ENCODE measurements at places on chromosomes 6 and 20. TPM values are rescaled to one million over a fixed set of nuclear protein-coding genes. Genes with fewer than 3 reads are reported as not detected.
A peak's percentile ranks its signal among the peaks of the same experiment; 100 is the strongest.

SNAP91 gene
- total RNA-seq: 0.40 TPM

HCRTR2 gene
- total RNA-seq: 0.18 TPM

TOX2 gene
- 0.94 TPM for total RNA-seq

DNA sequence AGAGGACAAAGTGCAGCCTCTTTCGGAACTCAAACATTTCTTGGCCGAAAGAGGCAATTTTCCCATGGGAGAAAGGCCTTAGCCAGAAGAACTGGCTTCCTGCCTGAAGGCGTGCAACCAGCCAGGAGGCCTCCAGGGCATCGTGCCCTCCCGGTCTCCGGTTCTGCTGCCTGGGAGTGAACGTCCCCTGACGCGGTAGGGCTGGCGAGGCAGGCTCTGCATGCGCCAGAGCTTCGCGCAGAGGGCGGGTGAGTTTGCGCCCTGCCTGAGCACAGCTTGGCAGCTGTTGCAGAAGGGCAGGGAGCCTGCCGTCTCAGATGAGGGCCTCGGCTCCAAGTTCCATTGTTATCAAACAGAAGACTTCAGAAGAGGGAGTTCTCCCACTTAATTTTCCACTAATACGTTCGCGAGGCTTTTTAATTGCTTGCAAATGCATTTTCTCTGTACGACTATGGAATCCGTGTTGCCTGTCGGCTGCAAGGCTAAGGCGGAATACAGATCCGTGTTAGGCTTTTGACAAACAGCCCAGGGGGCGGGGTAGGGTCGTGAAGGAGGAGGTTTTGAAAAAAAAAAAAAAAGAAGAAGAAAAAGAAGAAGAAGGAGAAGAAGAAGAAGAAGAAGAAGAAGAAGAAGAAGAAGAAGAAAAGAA lies 5.5 kb upstream of the TFAP2D start:
- no peak overlapping the region for H3K27ac ChIP-seq
- no peaks in the 10 kb centered on the region for H3K36me3 ChIP-seq
- H3K4me1 ChIP-seq: no peaks in the 10 kb centered on the region
- peaks cover 100% of the 10 kb centered on the region for H3K27me3 ChIP-seq
- no peak for DNase-seq
- H3K4me3 ChIP-seq: no peak overlapping the region

DNA sequence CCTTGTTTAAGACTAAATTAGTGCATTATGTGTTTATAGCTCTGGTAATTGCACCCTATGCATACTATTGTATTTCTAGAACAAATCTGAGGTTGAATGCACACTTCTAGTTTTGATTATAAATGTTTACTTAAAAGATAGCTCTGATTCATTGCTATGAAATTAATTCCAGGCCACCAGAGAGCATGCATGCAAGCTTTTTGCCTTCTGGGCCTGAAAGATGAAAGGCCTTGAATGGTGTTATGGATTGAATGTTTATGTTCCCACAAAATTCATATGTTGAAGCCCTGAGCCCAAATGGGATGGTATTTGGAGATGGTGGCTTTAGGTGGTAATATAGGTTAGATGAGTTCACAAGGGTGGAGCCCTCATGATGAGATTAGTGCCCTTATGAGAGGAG lies 695.0 kb upstream of the MAP3K7 start:
- H3K4me1 ChIP-seq: peaks cover 22% of the 10 kb centered on the region
- H3K4me3 ChIP-seq: no peak overlapping the region
- no peak for DNase-seq
- H3K36me3 ChIP-seq: peaks cover 4% of the 10 kb centered on the region

DNA sequence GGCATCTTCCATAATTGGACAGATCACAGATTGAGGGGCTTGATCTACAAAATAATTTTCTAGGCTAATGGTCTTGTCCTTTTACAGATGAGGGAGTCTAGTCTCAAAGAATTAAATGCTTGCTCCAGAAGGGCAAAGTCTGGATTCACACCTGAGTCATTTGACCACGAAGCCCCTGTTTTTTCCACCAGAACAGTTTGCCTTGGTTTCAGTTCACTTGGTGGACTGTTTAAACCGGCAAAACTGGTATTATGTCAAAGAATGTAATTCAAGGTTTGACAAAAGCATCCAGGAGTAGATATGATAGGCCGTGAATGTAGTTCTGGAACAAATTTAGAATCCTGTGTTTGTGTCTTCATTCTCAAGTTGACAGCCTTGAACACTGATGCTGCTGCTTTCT lies 3.3 kb downstream of the MYO6 start:
- no peak for DNase-seq
- H3K27me3 ChIP-seq: no peaks in the 10 kb centered on the region
- peak overlapping the region; percentile 32 for H3K4me3 ChIP-seq
- peak overlapping the region; percentile 91 for H3K27ac ChIP-seq
- peaks cover 2% of the 10 kb centered on the region for H3K36me3 ChIP-seq

DNA sequence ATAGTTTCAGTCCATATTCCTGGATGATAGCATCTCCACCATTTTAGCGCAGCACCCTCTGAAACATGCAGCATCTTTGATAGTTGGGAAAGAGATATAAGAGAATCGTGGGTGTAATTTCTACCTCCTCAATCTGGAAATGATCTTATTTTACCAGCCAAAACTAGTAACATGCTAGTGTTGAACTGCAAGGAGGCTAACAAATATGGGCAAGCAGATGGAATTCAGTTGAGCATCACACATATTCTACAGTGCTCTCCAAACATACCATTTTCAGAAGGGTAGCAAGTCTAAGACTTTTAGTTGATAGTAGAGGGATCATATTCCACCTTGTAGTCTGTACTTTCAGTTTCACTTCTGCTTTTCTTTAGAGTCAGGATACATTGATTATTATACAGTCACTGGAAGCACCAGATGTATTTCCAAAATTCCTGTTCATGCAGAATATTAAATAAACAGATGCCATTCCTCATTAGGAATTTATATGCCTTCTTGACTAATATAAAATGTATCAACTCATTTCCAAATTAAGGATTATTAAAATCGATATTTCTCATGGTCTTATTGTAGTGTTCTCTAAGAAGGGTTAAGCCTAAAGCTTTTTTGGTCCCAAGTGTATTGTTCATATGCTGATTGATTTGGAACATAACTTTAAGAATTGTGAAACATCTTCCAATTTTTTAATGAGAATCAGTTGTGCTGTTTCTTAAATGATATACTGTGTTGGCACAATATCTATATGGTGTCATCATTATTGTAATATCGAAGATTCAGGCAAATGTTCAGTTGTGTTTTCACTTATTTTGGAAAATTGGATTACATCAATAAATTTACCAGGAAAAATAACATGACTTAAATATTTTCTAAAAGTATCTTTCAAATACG lies 362.0 kb downstream of the CENPW start:
- H3K36me3 ChIP-seq: no peaks in the 10 kb centered on the region
- H3K4me3 ChIP-seq: no peak overlapping the region
- no peak overlapping the region for H3K27ac ChIP-seq
- peaks cover 4% of the 10 kb centered on the region for H3K4me1 ChIP-seq
- DNase-seq: no peak
- no peaks in the 10 kb centered on the region for H3K27me3 ChIP-seq

DNA sequence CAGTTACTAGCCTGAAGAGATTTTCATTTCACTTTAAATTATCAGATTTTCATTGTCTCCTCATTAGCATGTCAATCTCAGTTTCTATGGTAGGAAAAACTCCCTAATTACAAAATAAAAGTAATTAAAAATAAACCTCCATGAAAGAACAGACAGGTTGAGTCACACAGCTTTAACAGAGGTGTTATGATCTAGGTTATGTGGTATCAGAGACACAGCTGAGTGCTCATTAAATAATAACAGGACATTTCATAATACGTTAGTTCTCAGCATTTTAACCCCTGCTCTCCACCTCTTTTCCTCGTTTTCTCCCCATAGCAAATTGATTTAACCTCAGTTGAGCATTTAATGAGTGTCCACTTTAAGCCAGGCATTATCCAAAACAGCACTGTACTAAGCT lies 21.9 kb downstream of the TPBG start:
- H3K4me3 ChIP-seq: no peak overlapping the region
- no peaks in the 10 kb centered on the region for H3K36me3 ChIP-seq
- H3K4me1 ChIP-seq: peaks cover 7% of the 10 kb centered on the region
- H3K27me3 ChIP-seq: no peaks in the 10 kb centered on the region

HECA gene
- total RNA-seq: 27.5 TPM

GRCh38 chr6:111410371-111410770 lies 72.6 kb downstream of the REV3L start:
- H3K27me3 ChIP-seq: no peaks in the 10 kb centered on the region
- H3K4me3 ChIP-seq: no peak overlapping the region
- H3K27ac ChIP-seq: no peak overlapping the region
- no peaks in the 10 kb centered on the region for H3K4me1 ChIP-seq

HSPA1B gene
- total RNA-seq: 109 TPM

PEDS1 gene
- 32.3 TPM for total RNA-seq

DNA sequence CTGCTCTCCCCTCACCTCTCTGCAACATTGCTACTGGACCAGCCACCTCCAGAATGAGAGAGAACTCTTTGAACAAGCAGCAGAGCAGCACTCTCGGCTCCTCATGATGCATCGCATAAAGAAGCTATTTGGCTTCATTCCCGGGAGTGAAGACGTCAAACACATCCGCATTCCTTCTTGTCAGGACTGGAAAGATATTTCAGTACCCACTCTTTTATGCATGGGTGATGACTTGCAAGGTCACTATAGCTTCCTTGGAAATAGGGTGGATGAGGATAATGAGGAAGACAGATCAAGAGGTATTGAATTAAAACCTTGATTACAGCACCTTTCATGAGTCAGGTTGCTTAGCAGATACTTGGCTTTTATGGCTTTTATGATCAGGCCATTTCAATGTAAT lies 4.3 kb downstream of the CALHM4 start:
- H3K27ac ChIP-seq: peak overlapping the region; percentile 84
- no peaks in the 10 kb centered on the region for H3K36me3 ChIP-seq
- DNase-seq: peak; percentile 60
- H3K27me3 ChIP-seq: no peaks in the 10 kb centered on the region
- H3K4me1 ChIP-seq: peaks cover 46% of the 10 kb centered on the region
- H3K4me3 ChIP-seq: no peak overlapping the region

PHACTR3 gene
- 0.16 TPM for total RNA-seq

DNA sequence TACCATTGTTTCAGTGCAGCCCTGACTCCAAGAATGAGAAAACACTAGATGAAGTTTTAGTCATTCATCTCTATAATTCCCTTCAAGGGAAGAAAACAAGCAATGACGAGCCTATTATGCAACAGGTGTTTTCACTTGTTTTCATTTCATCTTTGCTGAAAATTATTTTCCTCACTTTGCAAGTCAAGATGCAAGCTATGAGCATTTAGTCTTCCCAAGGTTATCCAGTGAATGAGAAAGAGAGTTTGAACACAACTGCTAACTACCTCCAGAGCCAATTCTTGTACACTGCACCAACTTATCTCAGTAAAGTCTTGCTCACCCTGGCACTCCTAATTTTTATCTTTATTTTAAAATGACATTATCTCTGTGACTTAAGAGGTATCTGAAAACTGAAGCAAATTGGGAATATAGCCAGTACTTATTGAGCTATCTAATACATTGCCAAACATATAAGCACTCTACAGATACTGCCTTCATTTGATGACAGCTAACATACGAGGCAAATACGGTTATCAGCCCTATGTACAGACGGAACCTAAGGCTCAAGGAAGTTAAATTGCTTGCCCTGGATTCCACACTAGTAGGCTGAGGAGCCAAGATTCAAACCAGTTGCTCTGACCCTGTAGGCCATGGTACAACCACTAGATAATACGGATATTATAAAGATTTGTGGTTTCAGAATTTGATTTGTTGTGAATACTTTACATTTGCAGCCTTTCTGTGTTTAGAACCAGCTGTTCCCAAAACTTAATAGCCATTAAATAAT lies 36.8 kb downstream of the MOXD1 start:
- peaks cover 10% of the 10 kb centered on the region for H3K36me3 ChIP-seq
- peaks cover 70% of the 10 kb centered on the region for H3K4me1 ChIP-seq
- peak overlapping the region; percentile 92 for H3K27ac ChIP-seq
- H3K4me3 ChIP-seq: no peak overlapping the region
- no peak for DNase-seq
- H3K27me3 ChIP-seq: no peaks in the 10 kb centered on the region

COL10A1 gene
- total RNA-seq: not detected

- H3K27me3 ChIP-seq: peaks cover 25% of the 10 kb centered on the region
- no peak overlapping the region for H3K4me3 ChIP-seq
- no peaks in the 10 kb centered on the region for H3K4me1 ChIP-seq
- H3K27ac ChIP-seq: no peak overlapping the region
- H3K36me3 ChIP-seq: no peaks in the 10 kb centered on the region
Observed at GRCh38 chr6:107786709-107787588, 37.2 kb downstream of the SCML4 start.

DNA sequence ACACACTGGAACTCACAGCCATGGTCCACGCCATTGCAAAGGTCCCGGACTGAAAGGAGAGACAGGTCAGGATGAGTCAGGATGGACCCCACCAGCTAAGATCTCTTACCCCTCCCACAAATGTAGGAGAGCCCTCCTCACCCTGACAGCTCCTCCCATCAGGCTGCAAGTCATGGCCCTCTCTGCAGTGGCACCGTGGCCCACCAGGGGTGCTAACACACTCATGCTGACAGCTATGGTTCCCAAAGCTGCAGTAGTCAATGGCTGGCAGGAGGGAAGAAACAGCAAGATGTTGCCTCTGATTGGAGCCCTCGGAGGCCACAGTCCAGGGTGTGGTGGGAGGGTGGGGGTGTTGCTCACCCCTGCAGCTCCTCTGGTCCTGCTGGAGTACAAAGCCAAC lies 5.7 kb upstream of the RBPJL start:
- no peak overlapping the region for H3K27ac ChIP-seq
- no peaks in the 10 kb centered on the region for H3K36me3 ChIP-seq
- H3K4me3 ChIP-seq: no peak overlapping the region
- no peak for DNase-seq
- H3K27me3 ChIP-seq: peaks cover 14% of the 10 kb centered on the region
- H3K4me1 ChIP-seq: peaks cover 1% of the 10 kb centered on the region

SOX18 gene
- 0.34 TPM for total RNA-seq

TMEM74B gene
- 1.1 TPM for total RNA-seq

- H3K4me3 ChIP-seq: no peak overlapping the region
- peaks cover 7% of the 10 kb centered on the region for H3K27me3 ChIP-seq
- DNase-seq: no peak
- no peak overlapping the region for H3K27ac ChIP-seq
- no peaks in the 10 kb centered on the region for H3K4me1 ChIP-seq
Observed at GRCh38 chr6:155387481-155387880, 68.2 kb downstream of the NOX3 start.

AGPAT4 gene
- total RNA-seq: 21.5 TPM

- no peak overlapping the region for H3K27ac ChIP-seq
- no peaks in the 10 kb centered on the region for H3K4me1 ChIP-seq
- peaks cover 16% of the 10 kb centered on the region for H3K27me3 ChIP-seq
- H3K4me3 ChIP-seq: no peak overlapping the region
- no peaks in the 10 kb centered on the region for H3K36me3 ChIP-seq
Observed at GRCh38 chr20:33022289-33022688, 9.2 kb upstream of the BPIFB6 start.

DNA sequence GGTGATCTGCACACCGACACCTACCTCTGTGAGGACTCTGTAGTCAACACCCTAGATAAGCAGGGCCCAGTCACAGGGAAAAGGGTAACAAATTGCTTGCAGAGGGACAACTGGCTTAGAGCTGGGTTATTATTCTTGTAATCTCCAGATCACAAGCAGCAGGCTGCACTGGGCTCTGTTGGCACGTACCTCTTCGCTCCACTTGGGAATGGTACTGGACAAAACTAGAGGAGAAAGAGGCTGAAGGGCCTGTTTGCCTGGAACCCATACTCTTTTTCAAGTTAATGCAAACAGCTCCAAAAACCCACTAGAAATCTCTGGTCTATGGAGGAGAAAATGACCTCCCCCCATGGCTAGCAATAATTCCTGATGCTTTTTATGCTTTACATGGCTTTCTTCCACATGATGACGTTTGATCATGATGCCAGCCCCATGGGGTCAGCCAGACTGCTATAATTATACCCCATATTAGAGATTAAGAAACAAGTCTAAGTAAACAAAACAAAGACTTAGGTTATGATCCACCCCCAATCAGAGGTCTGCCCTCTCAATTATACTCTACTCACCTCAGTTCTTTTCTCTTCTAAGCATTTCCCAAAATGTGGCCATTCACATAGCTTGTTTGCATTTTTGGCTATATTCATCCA lies 190.0 kb downstream of the UNC5CL start:
- H3K27me3 ChIP-seq: peaks cover 12% of the 10 kb centered on the region
- H3K4me3 ChIP-seq: no peak overlapping the region
- DNase-seq: no peak

Data from mesothelial cell of epicardium (in vitro differentiated cells).